ENCODE measurements at places on chromosomes 5 and 9. TPM values are rescaled to one million over a fixed set of nuclear protein-coding genes. Genes with fewer than 3 reads are reported as not detected.

CATSPER3 gene
- 1.9 TPM for total RNA-seq

POU5F2 gene
- total RNA-seq = 0.02 TPM

DNA sequence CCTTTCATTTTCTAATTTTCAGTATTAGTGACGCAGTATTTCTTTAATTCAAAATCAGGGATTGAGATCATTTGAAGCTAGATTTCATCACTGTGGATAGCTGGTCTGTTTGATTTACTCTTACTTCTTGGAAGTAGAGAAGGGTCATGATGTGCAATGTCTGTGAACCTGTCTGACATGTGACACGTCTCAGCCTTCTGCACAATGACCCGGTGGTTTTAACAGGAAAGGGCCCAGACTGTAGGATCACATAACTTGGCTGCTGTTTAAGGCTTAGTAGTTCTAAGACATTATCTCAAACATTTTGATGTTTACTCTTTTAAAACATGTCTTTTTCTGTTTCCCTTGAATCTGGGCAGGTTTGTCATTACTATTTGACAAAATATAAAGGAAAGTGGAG lies 823.3 kb upstream of the NUDT12 start:
- DNase-seq = no peak

DNA sequence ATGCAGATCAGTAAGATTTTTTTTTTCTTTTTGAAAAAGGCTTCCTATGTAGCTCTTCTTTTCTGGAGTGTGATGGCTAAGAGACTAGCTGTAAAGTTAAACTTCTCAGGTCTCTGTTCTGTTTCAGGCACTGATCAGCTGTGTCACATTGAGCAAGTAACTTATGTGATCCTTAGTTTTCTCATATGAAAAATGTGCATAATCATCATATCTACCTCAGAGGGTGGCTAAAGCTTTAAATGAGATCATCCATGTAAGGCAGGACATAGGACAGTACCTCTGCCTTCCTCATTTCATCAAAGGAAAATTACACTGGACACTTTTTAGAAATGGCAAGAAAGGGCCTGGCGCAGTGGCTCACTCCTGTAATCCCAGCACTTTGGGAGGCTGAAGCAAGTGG lies 235.9 kb upstream of the TYRP1 start:
- no peak for DNase-seq

DNA sequence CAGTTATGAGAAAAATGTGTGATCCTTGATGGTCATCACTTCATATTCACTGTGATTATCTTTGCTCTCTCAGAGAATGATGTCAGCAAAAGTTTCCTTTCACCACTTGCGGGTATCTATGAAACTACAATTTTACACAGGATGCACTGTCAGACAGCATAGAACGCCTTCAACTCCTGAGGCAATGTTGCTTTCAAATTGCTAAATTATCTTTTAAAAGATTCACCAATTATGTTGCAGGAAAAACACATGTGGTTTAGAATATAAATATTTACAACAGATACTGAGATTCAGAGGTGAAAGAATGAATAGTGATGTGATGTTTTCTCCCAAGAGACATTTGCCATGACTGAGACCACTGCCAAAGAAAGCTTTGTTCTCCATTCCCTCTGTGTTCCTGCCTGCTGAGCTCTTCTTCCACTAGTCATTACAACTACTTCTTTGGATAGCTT lies 879.8 kb upstream of the DMAC1 start:
- no peak for DNase-seq

GRCh38 chr9:109893241-109893640 lies 113.2 kb downstream of the PALM2AKAP2 start:
- DNase-seq = no peak

GRCh38 chr5:114857941-114858551 lies 311.7 kb downstream of the TRIM36 start:
- DNase-seq = no peak

DNA sequence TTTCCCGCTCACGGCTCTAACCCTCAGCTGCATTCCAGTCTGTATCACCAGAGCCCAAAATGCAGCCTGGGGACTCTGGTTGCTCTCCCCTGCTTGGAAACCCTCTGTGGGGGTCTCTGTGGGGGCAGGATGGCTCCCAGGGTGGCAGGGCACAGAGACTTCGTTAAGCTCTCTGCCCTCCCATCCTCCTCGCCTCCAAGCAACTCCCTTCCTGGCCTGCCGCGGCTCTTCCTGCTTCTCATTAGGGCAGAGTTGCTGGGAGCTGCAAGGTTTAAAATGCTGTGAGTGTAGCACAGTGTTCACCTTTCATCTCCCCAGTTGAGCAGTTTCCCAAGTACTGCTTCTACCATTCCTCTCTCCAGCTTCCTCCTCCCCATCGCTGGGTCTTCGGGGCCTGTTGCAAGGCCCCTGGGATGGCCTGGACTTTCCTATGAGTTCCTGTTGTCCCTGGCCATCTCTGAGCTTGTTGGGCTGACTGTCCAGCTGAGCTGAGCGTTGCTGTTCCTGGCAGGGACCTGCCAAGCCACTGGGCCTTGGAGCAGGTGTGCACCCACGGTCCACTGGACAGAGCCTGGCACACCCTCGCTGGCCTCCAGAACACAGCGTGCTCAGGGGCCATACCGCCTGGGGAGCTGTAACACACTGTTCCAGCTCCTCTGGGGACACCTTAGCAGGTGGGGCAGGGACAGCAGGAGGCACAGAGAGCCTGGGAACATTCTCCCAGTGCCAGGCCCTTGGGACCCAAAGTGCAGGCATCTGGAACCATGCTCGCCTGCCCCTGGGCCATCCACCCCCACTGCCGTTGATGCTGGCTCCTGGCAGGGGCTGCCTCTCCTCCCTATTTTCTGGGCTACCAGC lies 188.4 kb downstream of the C9orf50 start:
- DNase-seq = peak; percentile 73

DNA sequence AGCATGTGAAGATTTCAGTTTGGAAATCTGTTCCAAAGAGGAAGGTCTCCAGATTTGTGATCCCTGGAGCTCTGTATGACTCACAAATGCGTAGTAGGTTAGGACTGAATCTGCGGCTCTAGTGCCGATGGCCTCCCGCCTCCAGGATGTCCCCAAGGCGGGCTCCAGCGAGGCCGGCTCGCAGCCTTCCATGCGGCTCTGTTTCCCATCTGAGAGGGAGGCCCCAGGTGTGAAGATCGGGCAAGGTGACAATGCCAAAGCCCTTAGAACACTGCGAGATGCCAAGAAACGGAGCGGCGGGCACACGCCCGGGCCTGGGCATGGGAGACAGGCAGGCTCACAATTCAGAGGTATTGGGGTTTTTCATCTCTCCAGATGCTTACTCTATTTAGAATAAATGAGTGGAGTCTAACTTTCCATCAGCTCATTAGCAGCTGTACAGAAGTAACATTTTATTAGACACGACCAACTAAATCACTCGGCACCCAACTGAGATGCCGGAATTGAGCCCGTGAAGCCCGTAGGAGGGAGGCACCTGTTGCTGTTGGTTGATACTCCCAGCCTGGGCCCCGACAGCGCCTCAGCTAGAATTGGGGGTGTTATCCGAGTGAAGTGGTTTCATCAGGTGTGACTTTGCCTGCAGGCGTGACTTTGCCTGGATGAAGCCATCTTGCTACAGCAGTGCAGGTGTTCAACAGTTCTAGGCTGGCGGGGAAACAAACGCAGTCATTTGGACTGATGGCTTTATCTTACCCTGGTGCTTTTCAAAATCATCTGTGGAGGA lies 7.4 kb upstream of the MRPS2 start:
- no peak for DNase-seq

- DNase-seq = no peak
These were observed 126.4 kb upstream of the GPR151 start for GRCh38 chr5:146642410-146642809.

DNA sequence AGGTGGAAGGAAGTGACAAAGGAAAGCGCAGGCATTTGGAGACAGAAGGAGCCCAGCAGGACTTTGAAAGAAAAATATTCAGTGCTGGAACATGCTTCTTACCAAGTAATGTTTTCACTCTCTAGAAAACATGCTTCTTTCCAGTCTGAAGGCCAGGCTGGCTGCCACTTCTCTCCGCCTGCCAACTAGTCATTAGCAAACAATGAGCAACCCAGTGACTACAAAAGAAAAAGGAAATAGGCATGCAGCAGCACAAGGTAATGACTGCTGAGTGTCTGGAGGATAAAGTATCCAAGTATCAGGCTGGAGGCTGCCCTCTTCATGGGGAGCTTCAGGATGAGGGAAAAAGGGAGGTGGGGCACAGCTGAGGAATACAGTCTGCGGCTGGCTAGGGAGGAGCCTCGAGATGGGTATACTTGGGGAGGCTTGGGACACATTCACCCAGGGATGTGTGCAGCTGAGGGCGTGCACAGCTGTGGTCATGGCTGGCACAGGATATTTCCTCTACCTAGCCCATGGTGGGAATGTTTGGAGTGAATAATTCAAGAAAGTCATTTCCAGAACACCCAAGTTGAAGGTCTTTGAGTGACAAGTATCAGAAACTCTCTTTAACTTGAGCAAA lies 161.5 kb upstream of the KIF2A start:
- no peak for DNase-seq

SMIM33 gene
- not detected for total RNA-seq

DNA sequence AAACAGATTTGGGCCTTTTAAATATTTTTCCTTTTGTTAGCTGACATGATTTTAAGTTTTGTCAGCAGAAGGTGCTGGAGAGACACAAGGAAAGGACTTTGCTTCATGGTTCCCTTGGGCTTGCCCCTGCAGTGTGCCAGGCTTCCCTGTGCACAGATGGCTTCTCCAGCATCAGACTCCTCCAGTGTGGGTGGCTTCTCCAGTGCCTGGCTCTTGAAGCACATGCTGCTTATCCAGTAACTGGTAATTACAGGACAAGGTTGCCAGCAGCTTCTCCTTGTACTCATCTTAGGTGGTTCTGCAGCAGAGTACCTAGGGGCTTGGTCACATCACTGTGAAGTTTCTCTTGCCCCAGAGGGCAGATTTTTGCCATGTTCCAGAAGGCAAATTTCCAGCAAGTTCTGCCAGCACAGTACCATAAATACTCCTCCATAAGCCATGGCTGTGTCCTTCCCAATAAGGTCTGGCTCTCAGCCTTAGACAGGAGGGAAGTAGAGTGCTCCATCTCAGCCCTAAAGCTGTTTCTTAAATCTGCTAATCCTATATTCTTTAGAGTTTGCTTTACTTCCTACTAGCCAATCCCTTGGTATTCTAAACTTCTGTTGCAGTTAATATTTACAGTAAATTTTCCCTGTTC lies 62.4 kb downstream of the PJA2 start:
- no peak for DNase-seq

APBA1 gene
- 2.3 TPM for total RNA-seq

DNA sequence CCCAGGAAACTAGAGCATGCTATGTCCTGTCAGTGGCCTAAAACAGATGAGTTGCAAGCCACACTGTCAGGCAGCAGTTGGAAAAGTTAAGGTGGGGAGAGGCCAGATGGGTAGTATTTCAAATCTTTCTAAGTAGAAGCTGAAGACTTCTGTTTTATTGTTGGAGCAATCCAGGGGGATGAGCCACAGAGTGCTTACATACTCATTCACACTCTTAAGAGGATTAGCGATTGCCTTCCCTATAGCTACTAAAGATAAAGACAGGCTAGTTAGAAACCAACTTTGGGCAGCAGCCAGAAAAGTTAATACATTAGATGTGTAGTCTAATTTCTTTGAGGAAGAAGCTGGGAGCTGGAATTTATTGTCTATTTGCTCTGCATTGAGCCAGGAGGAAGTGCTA lies 61.7 kb upstream of the ELAVL2 start:
- DNase-seq = no peak

DNA sequence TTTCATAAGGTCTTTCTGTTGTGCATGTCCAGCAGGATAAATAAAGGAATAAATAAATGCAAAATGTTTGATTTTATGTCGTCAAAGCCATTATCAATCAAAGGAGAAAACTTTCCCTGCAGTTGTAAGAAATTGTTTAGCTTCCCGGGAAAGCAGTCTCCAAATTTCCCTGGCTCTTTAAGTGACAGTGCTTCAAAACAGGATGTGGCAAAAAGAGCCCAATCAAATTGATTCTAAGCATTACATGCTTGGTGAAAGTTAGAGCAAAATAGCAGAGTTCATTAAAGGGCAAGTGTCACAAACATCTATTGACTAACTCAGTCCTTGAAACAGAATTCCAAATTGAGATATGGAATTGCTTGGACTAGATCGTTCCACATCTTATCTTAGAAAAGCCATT lies 704.1 kb downstream of the PRELID2 start:
- no peak for DNase-seq
